ENCODE measurements at places on chromosomes 16 and 17.

DNA sequence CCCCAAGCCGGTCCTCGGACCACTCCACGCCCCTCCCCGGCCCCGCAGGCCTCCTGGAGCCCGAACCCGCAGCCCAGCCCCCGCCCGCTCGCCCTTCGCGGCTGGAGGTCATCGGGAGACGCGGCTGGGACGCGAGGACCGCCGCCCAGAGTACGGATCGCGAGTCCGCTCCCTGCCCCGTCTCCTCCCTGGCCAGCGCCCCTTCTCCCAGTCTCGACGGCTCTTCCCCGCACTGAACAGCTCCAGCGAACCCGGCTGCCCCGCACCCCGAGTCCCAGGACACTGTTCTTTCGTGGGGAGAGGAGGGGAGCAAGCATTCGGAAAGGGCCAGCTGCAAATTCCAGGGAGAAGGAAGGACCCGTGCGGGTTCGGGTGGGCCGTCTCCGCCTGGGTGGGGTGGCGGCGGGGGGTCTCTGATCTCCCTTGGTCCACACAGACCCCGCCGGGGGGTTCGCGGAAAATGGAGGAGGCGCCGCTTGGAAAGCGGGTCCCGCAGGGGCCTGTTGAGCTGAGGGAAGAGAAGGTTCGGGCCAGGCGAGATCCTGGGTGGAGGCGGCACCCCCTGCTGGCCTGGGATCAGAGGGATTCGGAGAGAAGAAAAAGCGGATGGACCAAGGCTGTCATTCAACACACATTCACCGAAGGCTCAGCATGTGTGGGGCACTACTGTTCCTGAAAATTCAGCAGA lies 632 bp upstream of the RTN4RL1 start:
- no peak overlapping the region for H3K27ac ChIP-seq
- no peaks in the 10 kb centered on the region for H3K36me3 ChIP-seq
- H3K4me1 ChIP-seq, result peaks cover 4% of the 10 kb centered on the region
- peak overlapping the region; percentile 77 for H3K4me3 ChIP-seq
- no peaks in the 10 kb centered on the region for H3K27me3 ChIP-seq

- H3K27ac ChIP-seq, result no peak overlapping the region
- H3K27me3 ChIP-seq, result no peaks in the 10 kb centered on the region
- no peaks in the 10 kb centered on the region for H3K36me3 ChIP-seq
- DNase-seq, result no peak
- H3K4me1 ChIP-seq, result no peaks in the 10 kb centered on the region
- no peak overlapping the region for H3K4me3 ChIP-seq
Measured at GRCh38 chr17:36213695-36214094, 2.8 kb downstream of the CCL4L2 start.

DNA sequence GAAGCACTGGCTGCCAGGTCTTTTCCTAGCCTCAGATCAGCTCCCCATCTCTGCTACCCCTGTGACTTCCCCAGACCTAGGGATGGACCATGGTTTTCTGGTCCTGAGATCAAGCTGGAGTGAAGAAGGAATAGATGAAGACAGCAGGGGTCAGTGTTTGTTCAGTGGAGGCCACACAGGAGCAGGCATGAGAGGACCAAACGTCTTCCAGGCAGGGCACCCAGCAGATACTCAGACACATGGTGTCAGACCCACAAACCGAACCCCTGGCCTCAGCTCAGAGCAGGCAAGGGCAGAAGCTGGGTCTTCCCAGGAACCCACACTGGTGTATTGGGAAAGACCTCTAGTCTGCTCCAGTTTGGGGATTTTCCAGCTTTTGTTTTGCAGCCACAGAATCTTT lies 189.7 kb downstream of the IRX5 start:
- no peaks in the 10 kb centered on the region for H3K36me3 ChIP-seq
- no peak overlapping the region for H3K4me3 ChIP-seq
- H3K27ac ChIP-seq, result no peak overlapping the region
- H3K4me1 ChIP-seq, result no peaks in the 10 kb centered on the region
- DNase-seq, result no peak

DNA sequence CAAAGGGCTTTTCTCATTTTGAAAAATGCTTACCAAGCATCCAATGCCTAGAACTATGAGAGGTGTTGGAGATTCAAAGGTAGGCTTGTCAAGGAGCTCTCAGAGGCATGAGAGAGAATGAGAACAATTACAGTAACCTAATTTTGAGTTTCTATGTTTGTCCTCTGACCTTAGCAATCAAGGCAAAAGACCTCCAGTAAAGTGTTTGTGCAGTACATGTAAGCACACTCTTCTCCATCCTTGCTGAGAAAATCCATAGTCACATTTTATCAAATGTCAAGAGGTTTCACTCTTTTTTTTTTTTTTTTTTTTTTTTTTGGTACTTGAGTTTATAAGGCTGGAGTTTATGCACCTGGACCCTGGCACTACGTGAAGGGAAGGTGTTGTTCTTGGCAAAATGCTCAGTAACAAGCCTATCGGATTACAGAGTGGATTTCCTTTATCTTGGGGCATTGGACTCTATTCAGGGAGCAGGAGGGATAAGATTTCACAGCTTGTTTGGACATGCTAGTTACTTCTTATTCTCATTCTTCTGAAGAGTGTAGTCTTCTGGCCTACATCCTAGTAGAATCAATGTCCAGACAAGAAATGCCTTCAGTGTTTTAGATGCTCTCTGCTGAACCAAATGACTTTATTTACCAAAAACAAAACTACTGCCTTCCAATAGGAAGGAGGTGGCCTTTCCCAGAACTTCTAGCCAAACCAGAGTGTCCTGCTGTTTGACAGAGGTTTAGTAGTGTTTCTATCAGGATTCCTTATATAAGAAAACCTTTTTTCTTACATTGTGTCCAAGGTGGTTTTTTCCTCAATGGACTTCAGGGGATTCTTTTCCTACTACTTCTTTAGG lies 21.9 kb downstream of the KCNJ2 start:
- no peaks in the 10 kb centered on the region for H3K4me1 ChIP-seq
- DNase-seq, result no peak
- H3K36me3 ChIP-seq, result no peaks in the 10 kb centered on the region
- H3K27me3 ChIP-seq, result no peaks in the 10 kb centered on the region
- H3K4me3 ChIP-seq, result no peak overlapping the region
- no peak overlapping the region for H3K27ac ChIP-seq

GRCh38 chr17:9643611-9644010 lies 1.7 kb upstream of the USP43 start:
- H3K4me3 ChIP-seq, result no peak overlapping the region
- H3K27me3 ChIP-seq, result peaks cover 6% of the 10 kb centered on the region
- no peak for DNase-seq
- H3K4me1 ChIP-seq, result peaks cover 21% of the 10 kb centered on the region
- H3K27ac ChIP-seq, result no peak overlapping the region

GRCh38 chr17:57918017-57918895 lies 37.0 kb downstream of the CUEDC1 start:
- no peaks in the 10 kb centered on the region for H3K36me3 ChIP-seq
- peaks cover 84% of the 10 kb centered on the region for H3K4me1 ChIP-seq
- DNase-seq, result no peak
- no peaks in the 10 kb centered on the region for H3K27me3 ChIP-seq

GRCh38 chr16:15782573-15783365 lies 74.1 kb downstream of the MYH11 start:
- H3K27me3 ChIP-seq, result no peaks in the 10 kb centered on the region
- H3K36me3 ChIP-seq, result peaks cover 91% of the 10 kb centered on the region
- H3K4me3 ChIP-seq, result no peak overlapping the region
- no peak for DNase-seq
- H3K4me1 ChIP-seq, result no peaks in the 10 kb centered on the region

- H3K4me3 ChIP-seq, result peak within 1 kb of the TSS; percentile 99
- H3K27me3 ChIP-seq, result no peaks in the 10 kb centered on the region
- peak within 1 kb of the TSS; percentile 75 for H3K27ac ChIP-seq
Measured at GRCh38 chr17:41835800-41836549, at the start of gene NT5C3B. TSS of gene NT5C3B (minus strand) at chr17:41836232. CDS start at chr17:41836193, 39 bp downstream.

DNA sequence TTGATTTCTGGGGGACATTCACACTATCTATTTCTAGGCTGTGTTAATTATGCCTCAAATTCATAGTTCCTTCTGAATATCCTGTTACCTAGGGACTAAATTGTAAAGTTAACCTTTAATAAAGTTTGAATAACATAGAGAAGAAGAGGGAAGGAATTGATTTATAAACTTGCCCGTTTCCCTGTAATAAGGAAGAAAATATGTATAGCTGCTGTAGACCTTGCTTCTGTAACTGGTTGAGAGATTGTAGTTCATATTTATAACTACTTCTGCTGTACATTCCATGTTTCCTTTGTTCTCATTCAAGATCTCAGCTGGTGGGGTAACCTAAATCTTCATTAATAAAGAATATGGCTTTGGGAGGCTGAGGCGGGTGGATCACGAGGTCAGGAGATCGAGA lies 19.2 kb downstream of the NF1 start:
- H3K4me3 ChIP-seq, result no peak overlapping the region
- DNase-seq, result no peak
- peaks cover 4% of the 10 kb centered on the region for H3K4me1 ChIP-seq
- no peak overlapping the region for H3K27ac ChIP-seq
- H3K36me3 ChIP-seq, result no peaks in the 10 kb centered on the region
- no peaks in the 10 kb centered on the region for H3K27me3 ChIP-seq

- H3K27ac ChIP-seq, result no peak overlapping the region
- no peaks in the 10 kb centered on the region for H3K27me3 ChIP-seq
- DNase-seq, result no peak
- no peaks in the 10 kb centered on the region for H3K36me3 ChIP-seq
- no peak overlapping the region for H3K4me3 ChIP-seq
- H3K4me1 ChIP-seq, result no peaks in the 10 kb centered on the region
Measured at GRCh38 chr17:79146562-79146961, 71.9 kb downstream of the ENGASE start.

DNA sequence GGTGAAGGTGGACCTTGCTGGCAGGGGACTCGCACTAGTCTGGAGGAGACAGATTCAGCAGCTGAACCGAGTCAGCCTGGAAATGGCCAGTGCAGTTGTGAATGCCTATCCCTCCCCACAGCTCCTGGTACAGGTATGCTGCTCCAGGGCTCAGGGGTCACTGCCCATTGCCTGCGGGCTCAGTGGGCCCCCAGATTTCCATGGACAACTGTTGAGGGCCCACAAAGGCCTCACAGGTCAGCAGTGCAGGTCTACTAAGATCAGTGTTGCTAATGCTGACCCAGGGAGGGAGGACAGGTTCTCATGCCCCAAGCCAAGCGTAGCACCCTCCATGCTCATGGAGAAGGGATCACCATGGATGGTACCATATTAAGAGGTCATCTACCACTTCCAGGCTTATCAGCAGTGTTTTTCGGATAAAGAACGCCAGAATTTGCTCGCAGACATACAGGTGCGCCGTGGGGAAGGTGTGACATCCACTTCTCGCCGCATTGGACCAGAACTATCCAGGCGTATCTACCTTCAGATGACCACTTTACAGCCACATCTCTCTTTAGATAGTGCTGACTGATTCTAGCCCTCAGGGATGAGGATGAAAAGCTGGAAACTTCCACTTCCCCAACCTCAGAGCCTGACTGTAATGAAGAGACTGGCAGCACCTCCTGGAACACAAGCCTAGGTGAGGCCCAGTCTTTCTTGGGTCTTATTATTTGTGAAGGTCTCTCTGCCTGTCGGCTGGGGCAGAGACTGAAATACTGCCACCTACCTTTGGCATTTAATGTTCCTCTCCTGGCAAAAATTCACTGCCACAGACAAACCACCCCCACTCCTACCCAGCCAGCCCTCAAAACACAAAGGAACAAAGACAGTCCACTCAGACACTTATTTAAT lies 7.6 kb downstream of the EME1 start:
- no peaks in the 10 kb centered on the region for H3K4me1 ChIP-seq
- H3K27me3 ChIP-seq, result no peaks in the 10 kb centered on the region
- no peak overlapping the region for H3K27ac ChIP-seq
- H3K4me3 ChIP-seq, result no peak overlapping the region
- peaks cover 34% of the 10 kb centered on the region for H3K36me3 ChIP-seq
- no peak for DNase-seq

GRCh38 chr16:7381671-7382070 lies 49.0 kb downstream of the RBFOX1 start:
- DNase-seq, result no peak
- H3K27me3 ChIP-seq, result no peaks in the 10 kb centered on the region
- H3K4me1 ChIP-seq, result no peaks in the 10 kb centered on the region
- no peak overlapping the region for H3K4me3 ChIP-seq
- no peaks in the 10 kb centered on the region for H3K36me3 ChIP-seq

DNA sequence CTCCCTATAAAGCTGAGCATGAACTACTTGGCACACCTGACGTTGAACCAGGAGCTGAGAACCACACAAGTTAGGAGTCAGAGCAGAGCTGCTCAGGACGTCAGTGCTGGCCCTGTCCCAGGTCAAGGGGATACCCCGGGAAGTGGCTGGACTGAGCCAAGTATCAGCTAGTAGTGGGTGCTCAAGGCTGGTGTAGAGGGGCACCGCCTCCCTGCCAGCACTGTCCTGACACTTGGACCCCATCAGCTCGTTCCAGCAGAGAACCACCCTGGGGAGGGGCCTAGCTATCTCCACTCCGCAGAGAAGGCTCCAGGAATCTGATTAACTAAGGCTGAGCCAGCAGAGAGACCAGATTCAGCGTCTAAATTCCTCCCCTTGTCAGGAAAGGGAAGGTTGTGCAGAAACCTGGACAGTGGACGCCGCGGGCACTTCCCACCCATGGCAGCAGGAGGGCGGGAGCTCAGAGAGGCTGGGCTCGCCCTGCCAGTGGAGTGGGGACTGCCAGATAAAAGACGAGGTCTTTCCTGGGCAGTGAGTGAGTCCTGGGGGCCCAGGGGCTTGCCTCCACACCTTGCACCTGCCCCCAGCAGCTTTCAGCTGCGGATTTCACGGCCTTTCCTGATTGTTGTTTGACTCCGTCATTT lies 21.0 kb downstream of the C16orf90 start:
- H3K4me3 ChIP-seq, result no peak overlapping the region
- no peak overlapping the region for H3K27ac ChIP-seq
- peaks cover 6% of the 10 kb centered on the region for H3K4me1 ChIP-seq
- H3K27me3 ChIP-seq, result no peaks in the 10 kb centered on the region
- no peak for DNase-seq
- peaks cover 16% of the 10 kb centered on the region for H3K36me3 ChIP-seq

GRCh38 chr17:66301864-66302741 lies at the start of gene PRKCA:
TSS of gene PRKCA (plus strand) at chr17:66302613.
- H3K27ac ChIP-seq, result peak within 1 kb of the TSS; percentile 49
- H3K4me1 ChIP-seq, result peaks cover 10% of the 10 kb centered on the region
- no peaks in the 10 kb centered on the region for H3K27me3 ChIP-seq
- H3K36me3 ChIP-seq, result no peaks in the 10 kb centered on the region
- DNase-seq, result peak; percentile 9

DNA sequence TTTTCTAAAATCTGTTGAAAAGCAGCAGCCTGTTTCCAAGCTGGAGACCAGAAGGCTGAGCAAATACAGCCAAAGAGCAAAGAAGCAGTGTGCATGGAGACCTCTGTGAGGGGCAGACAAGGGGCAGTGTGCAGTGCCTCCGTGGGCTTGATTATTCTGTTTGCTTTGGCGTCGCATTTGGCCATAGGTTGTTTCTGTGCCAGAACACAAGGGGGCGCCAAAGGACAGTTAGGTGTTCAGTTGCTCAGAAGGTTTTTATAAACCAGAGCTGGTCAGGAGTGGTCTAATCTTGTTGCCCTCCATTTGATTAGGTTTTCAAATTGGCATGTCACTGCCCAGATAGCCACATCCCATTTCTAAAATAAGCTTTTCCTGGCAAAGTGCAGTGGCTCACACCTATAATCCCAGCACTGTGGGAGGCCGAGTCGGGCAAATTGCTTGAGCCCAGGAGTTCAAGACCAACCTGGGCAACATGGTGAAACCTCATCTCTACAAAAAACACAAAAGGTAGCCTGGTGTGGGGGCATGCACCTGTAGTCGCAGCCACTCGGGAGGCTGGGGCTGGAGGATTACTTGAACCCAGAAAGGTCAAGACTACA lies 10.6 kb downstream of the MYH3 start:
- no peaks in the 10 kb centered on the region for H3K27me3 ChIP-seq
- peak; percentile 12 for DNase-seq
- peaks cover 6% of the 10 kb centered on the region for H3K36me3 ChIP-seq
- no peak overlapping the region for H3K27ac ChIP-seq

Measured in thoracic aorta (tissue), 2 donors.